ENCODE measurements at places on chromosomes 6 and 20.

- DNase-seq: no peak
Measured at GRCh38 chr20:17647391-17648314, 34.4 kb downstream of the RRBP1 start.

GRCh38 chr6:89144354-89144906 is 1.4 kb upstream of the PM20D2 start:
- DNase-seq: no peak

DNA sequence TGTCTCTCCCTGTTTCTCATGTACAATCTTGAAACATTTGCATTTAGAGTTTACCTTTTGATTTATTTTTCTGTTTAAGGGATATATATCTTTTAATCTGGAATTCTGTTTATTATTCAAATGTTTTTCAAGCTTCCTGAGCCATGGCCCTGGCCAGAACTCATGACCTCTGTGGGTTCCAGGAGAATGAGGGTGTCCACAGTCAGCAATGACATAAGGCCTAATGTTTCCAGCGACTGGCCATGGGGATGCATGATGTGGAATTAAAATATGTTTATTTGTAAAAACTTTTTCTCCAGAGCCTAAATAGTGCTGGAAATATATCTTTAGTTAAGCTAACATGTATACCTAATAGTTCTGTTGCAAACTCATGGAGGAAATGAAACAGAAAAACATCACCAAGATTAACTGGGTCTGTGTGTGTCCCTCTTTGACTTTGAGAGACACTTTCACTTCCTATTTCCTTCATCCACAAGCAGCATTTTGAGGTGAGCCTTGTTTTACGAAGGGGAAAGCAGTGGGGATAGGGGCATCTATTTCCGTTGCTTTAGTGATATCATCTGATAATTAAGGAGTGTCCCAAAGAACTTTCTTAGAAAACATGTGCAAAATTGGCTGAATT is 87.6 kb downstream of the SMOC2 start:
- DNase-seq: no peak

DNA sequence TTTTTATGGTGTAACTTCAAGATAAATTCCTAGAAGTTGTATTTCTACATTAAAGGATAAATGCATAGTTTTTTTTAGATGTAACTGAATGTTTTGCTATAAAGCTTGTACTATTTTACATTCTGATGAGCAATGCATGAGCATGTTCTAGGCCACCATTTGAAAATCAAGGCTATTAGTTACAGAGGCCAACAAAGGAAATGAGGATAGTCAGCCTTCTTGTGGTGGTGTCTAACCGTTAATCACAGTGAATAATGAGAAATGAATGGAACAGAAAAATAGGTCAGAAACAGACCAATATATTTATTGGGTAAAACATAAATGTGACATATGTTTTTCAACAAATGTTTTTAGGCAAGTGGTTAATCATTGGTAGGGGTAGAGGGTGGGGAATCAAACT is 37.6 kb upstream of the L3MBTL3 start:
- no peak for DNase-seq

DNA sequence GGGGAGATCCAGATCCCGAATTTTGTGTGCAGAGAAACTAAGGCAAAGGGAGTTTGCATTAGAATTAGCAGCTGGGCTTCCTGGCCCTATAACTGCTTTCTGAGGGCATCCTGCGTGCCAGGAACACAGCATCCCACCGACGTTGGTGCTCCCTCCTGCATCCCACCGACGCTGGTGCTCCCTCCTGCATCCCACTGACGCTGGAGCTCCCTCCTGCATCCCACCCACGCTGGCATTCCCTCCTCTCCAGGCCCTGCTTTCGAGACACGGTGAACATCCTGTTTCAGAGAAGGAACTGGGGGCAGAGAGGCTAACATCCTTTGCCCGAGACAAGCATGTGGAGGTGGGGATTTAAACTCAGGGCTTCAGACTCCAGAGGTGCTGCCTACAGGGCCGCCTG is 44.4 kb downstream of the DACT2 start:
- no peak for DNase-seq
